ENCODE measurements at places on chromosomes 2 and 18. TPM values are rescaled to one million over a fixed set of nuclear protein-coding genes. Genes with fewer than 3 reads are reported as not detected.
A peak's percentile ranks its signal among the peaks of the same experiment; 100 is the strongest.

- no peak for DNase-seq
Measured at GRCh38 chr2:118481299-118481698, 366.1 kb downstream of the EN1 start.

GRCh38 chr2:182642328-182642727 lies 73.7 kb upstream of the DNAJC10 start:
- peak; percentile 64 for DNase-seq

GRCh38 chr2:26270373-26270772 lies 25.6 kb downstream of the HADHB start:
- DNase-seq: no peak

DNA sequence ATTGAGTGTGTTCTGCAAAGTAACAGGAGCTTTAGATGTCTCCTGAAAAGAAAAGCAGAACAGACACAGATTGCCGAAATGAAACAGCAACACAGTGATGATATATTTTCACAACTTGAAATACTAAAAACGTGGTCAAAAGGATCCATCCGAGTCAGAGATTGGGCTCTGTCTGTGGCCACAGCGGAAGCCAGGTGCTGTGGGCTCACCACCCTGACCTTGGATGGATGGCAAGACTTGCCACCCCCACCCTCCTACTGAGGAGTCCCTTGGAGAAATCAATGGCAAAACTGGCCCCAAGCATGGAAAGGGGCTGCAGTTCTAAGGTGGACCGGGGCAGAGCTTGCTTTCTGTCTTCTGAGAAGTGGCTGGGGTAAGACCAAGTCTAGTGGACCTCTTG lies 31.4 kb upstream of the ACKR3 start:
- DNase-seq: no peak

- DNase-seq: no peak
Measured at GRCh38 chr2:235640377-235640776, 146.5 kb downstream of the AGAP1 start.

- no peak for DNase-seq
Measured at GRCh38 chr2:23502096-23502495, 117.1 kb downstream of the KLHL29 start.

The LIMS3 gene
- 0.42 TPM for total RNA-seq
